ENCODE measurements at places on chromosomes 7 and 10. TPM values are rescaled to one million over a fixed set of nuclear protein-coding genes. Genes with fewer than 3 reads are reported as not detected.

GRCh38 chr7:95718577-95719410 lies 53.6 kb upstream of the DYNC1I1 start:
- no peaks in the 10 kb centered on the region for H3K27me3 ChIP-seq
- DNase-seq, result no peak
- peaks cover 10% of the 10 kb centered on the region for H3K4me1 ChIP-seq
- no peak overlapping the region for H3K27ac ChIP-seq
- H3K4me3 ChIP-seq, result no peak overlapping the region

- no peak overlapping the region for H3K27ac ChIP-seq
- no peak overlapping the region for H3K4me3 ChIP-seq
- H3K27me3 ChIP-seq, result no peaks in the 10 kb centered on the region
- no peaks in the 10 kb centered on the region for H3K4me1 ChIP-seq
- no peak for DNase-seq
Observed at GRCh38 chr7:105896407-105896911, 20.1 kb upstream of the ATXN7L1 start.

GRCh38 chr10:73209705-73210104 lies 37.4 kb downstream of the DNAJC9 start:
- no peak overlapping the region for H3K4me3 ChIP-seq
- no peak for DNase-seq
- no peaks in the 10 kb centered on the region for H3K27me3 ChIP-seq
- H3K27ac ChIP-seq, result no peak overlapping the region
- H3K4me1 ChIP-seq, result no peaks in the 10 kb centered on the region

The OR2A7 gene
- total RNA-seq, result 0.29 TPM

- no peak for DNase-seq
- H3K27me3 ChIP-seq, result no peaks in the 10 kb centered on the region
- no peak overlapping the region for H3K4me3 ChIP-seq
- H3K4me1 ChIP-seq, result peaks cover 87% of the 10 kb centered on the region
- H3K27ac ChIP-seq, result no peak overlapping the region
Observed at GRCh38 chr10:34705563-34705962, 109.5 kb downstream of the PARD3 start.

- no peak for DNase-seq
- peaks cover 38% of the 10 kb centered on the region for H3K36me3 ChIP-seq
- no peaks in the 10 kb centered on the region for H3K27me3 ChIP-seq
Observed at GRCh38 chr7:30019387-30019786, 7.1 kb downstream of the FKBP14 start.

DNA sequence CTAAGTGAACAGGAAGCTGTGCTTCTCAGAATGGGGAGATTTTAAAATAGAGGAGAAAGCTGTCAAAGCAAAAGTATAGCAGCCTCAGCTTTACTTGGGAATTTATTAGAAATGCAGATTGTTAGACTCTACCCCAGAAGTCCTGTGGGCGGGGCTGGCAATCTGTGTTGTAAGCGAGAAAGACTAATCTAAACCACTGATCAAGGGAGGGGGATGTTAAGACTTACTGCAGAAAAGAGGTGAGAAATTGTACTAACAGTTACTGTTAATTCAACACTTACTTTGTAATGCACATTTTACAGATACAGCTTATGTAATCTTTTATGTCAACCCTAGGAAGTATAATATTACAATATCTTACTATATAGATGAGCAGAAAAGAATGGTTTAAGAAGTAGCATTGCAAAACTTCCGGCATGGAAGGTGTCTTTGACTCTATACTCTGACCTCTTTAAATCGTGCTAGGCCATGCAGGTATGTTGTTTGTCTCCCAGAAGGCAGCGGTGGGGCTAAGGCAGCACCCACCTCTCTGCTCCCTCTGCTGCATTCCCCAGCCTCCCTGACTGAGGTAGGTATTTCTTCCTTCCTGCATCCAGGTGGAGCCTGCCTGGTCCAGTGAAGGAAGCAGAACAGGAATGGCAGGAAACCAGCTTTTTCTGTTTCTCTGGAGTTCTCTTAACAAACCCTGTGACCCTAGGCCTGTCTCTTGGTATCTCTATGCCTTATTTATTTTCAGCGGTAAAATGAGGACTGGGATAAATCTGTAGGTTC lies 462.2 kb downstream of the AUTS2 start:
- no peaks in the 10 kb centered on the region for H3K36me3 ChIP-seq
- no peak overlapping the region for H3K27ac ChIP-seq
- H3K4me3 ChIP-seq, result no peak overlapping the region
- no peak for DNase-seq
- H3K4me1 ChIP-seq, result peaks cover 10% of the 10 kb centered on the region

GRCh38 chr10:3533296-3533695 lies 251.7 kb downstream of the KLF6 start:
- H3K27ac ChIP-seq, result no peak overlapping the region
- H3K27me3 ChIP-seq, result no peaks in the 10 kb centered on the region
- H3K36me3 ChIP-seq, result no peaks in the 10 kb centered on the region
- H3K4me3 ChIP-seq, result no peak overlapping the region

- no peak for DNase-seq
- H3K4me1 ChIP-seq, result no peaks in the 10 kb centered on the region
- no peak overlapping the region for H3K27ac ChIP-seq
- H3K36me3 ChIP-seq, result peaks cover 12% of the 10 kb centered on the region
- H3K27me3 ChIP-seq, result no peaks in the 10 kb centered on the region
Observed at GRCh38 chr7:55426676-55427075, 61.5 kb downstream of the LANCL2 start.

- peak; percentile 93 for DNase-seq
- no peaks in the 10 kb centered on the region for H3K27me3 ChIP-seq
- no peaks in the 10 kb centered on the region for H3K36me3 ChIP-seq
- H3K4me1 ChIP-seq, result peaks cover 87% of the 10 kb centered on the region
- H3K4me3 ChIP-seq, result peak overlapping the region; percentile 56
- H3K27ac ChIP-seq, result peak overlapping the region; percentile 94
Observed at GRCh38 chr10:102776779-102777456, 33.2 kb downstream of the WBP1L start.

- no peak for DNase-seq
- no peak overlapping the region for H3K27ac ChIP-seq
- H3K36me3 ChIP-seq, result no peaks in the 10 kb centered on the region
- H3K4me3 ChIP-seq, result no peak overlapping the region
- H3K27me3 ChIP-seq, result peaks cover 5% of the 10 kb centered on the region
Observed at GRCh38 chr7:19749658-19750057, 23.8 kb downstream of the TMEM196 start.

- H3K4me3 ChIP-seq, result no peak overlapping the region
- no peaks in the 10 kb centered on the region for H3K27me3 ChIP-seq
- DNase-seq, result no peak
- H3K36me3 ChIP-seq, result no peaks in the 10 kb centered on the region
- no peak overlapping the region for H3K27ac ChIP-seq
Observed at GRCh38 chr10:7608001-7608400, 58.8 kb downstream of the ITIH5 start.

DNA sequence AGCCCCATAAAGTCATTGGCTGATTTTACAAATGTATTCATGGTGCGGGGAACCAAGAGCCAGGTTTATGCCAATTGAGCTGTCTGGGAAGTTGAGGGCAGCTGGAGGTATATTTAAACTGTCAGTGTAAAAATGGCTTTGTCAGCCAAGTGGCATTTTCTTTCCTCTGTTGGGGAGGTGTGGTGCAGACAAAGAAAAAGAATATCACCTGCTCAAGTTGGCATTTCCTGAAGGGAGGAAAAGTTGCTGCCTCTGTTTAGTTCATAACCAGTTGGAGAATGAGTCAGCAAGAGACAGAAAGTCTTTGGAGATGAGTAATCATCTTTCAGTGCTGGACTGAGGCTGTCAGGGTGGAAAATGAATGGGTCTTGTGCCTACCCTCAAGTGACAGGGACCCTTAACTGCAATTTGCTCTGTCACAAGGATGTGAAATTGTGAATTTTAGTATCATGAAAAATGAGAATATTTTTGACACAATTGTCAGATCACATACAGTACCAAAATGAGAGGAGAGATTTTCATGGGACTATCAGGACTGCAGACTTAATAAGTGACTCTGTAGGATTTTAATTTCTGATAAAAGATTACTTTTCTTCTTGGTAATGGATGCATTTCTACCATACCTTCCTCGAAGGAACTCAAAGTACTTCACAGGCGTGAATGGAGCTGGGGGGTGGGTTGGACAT lies 137.3 kb downstream of the ANLN start:
- no peak for DNase-seq
- no peaks in the 10 kb centered on the region for H3K27me3 ChIP-seq
- H3K4me1 ChIP-seq, result no peaks in the 10 kb centered on the region
- no peak overlapping the region for H3K27ac ChIP-seq
- no peaks in the 10 kb centered on the region for H3K36me3 ChIP-seq

GRCh38 chr7:101976411-101976810 lies 159.0 kb downstream of the CUX1 start:
- H3K36me3 ChIP-seq, result no peaks in the 10 kb centered on the region
- no peaks in the 10 kb centered on the region for H3K27me3 ChIP-seq
- H3K4me1 ChIP-seq, result peaks cover 3% of the 10 kb centered on the region
- no peak for DNase-seq
- no peak overlapping the region for H3K4me3 ChIP-seq
- H3K27ac ChIP-seq, result no peak overlapping the region

The MRLN gene
- not detected for total RNA-seq

DNA sequence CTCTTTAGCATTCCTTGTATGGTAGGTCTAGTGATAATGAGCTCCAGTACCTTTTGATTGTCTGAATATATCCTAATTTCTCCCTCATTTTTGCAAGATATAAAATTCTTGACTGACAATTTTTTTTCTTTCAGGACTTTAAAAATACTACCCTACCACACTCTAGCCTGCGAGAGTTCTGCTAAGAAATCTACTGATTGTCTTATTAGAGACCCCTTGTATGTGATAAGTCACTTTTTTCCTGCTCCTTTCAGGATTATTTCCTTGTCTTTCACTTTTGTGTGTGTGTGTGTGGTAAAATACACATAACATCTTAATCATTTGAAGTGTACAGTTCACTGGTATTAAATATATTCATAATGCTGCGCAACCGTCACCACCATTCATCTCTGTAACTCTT lies 68.7 kb upstream of the PPP1R9A start:
- H3K27me3 ChIP-seq, result no peaks in the 10 kb centered on the region
- H3K4me1 ChIP-seq, result no peaks in the 10 kb centered on the region
- no peak overlapping the region for H3K27ac ChIP-seq
- H3K4me3 ChIP-seq, result no peak overlapping the region
- H3K36me3 ChIP-seq, result no peaks in the 10 kb centered on the region

- no peak overlapping the region for H3K4me3 ChIP-seq
- no peaks in the 10 kb centered on the region for H3K4me1 ChIP-seq
- no peak overlapping the region for H3K27ac ChIP-seq
- no peak for DNase-seq
- H3K27me3 ChIP-seq, result no peaks in the 10 kb centered on the region
- no peaks in the 10 kb centered on the region for H3K36me3 ChIP-seq
Observed at GRCh38 chr7:135790371-135790977, 41.9 kb upstream of the FAM180A start.

The GIMAP1 gene
- total RNA-seq, result 3.4 TPM

Measured in heart left ventricle (tissue), 16 donors.